ENCODE measurements at places on chromosomes 2 and 18.

GRCh38 chr2:179234658-179235240 lies 29.9 kb downstream of the SESTD1 start:
- DNase-seq, result no peak
- H3K27me3 ChIP-seq, result no peaks in the 10 kb centered on the region
- H3K4me1 ChIP-seq, result peaks cover 2% of the 10 kb centered on the region
- no peak overlapping the region for H3K27ac ChIP-seq
- no peaks in the 10 kb centered on the region for H3K36me3 ChIP-seq

DNA sequence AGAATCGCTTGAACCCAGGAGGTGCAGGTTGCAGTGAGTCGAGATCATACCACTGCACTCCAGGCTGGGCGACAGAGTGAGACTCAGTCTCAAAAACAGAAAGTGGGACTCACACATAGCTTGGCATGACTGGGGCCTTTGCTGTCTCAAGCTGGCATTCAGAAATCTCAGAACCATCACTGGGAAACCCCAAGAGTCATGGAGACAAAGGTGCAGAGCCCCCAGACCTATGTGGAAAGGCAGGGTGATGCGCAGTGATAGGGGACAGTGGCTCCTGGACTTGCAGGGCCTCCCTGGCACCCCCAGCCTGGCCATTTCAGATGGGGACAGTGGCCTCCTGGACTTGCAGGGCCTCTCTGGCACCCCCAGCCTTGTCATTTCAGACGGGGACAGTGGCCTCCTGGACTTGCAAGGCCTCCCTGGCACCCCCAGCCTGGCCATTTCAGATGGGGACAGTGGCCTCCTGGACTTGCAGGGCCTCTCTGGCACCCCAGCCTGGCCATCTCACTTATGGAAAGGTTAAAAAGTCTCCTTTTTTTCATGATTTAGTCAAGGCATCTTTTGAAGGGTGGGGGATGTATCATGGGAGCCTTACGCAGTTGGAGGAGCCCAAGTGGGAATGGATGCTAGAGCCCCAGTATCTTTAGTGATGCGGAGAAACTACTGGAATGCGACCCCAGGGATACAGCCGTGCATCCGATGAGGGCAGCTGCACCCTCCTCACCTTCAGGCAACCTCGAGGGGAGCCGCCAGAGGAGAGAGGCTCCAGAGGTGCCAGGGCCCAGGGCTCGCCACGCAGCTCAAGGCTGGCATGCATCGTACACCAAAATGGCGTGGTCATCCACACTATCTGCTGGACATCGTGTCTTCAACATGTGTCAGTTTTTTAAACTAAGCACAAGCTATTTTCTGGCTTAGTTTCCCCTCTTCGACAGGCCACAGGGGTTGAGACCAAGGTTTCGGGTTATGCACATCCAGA lies 30.5 kb downstream of the ZNF516 start:
- H3K27ac ChIP-seq, result peak overlapping the region; percentile 49
- no peaks in the 10 kb centered on the region for H3K36me3 ChIP-seq
- no peaks in the 10 kb centered on the region for H3K27me3 ChIP-seq
- DNase-seq, result no peak
- H3K4me1 ChIP-seq, result peaks cover 41% of the 10 kb centered on the region

DNA sequence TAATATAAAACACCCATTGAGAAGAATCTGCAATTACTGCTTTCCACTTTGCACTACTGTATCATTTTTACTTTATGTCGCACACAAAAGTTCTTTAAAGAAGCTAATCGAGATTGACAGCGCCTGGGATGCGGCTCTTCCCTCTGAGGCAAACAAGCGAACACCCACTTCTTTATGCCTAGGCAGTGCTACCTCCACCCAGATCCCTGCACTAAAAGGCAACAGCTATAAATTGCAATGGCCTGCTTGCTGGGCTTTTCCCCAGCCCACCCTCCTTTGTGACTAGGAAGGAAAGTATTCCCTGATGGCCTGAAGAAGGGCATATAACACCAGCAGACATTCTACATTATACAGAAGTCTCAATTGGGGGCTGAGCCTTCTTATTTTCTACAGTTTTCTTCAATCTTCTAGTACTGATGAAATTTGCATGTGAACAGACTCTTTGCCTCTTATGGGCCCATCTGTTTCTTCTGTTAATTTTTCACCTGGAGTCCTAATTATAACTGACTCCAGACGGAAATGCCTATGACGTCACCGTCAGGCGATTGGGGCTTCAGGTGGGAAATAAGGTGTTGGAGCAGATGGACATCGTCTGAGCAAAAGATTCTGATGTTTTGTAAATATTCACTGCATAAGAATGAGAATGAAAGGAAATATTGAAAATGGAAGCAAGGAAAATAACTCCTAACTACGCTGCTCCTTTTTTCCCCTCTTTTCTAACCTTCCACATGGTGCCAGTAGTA lies 138.9 kb upstream of the DCC start:
- H3K4me1 ChIP-seq, result no peaks in the 10 kb centered on the region
- H3K27ac ChIP-seq, result no peak overlapping the region
- H3K4me3 ChIP-seq, result no peak overlapping the region
- H3K27me3 ChIP-seq, result no peaks in the 10 kb centered on the region
- no peak for DNase-seq

- DNase-seq, result no peak
- peaks cover 7% of the 10 kb centered on the region for H3K4me1 ChIP-seq
- H3K36me3 ChIP-seq, result no peaks in the 10 kb centered on the region
- no peaks in the 10 kb centered on the region for H3K27me3 ChIP-seq
- no peak overlapping the region for H3K27ac ChIP-seq
These were observed 142.7 kb downstream of the PRKCE start for GRCh38 chr2:45794134-45794617.
